Head of caudate nucleus (tissue), 42 donors: ENCODE measurements at places on chromosomes 12 and 14.

- no peak for DNase-seq
Observed at GRCh38 chr14:102392506-102392905, 29.8 kb downstream of the TECPR2 start.

DNA sequence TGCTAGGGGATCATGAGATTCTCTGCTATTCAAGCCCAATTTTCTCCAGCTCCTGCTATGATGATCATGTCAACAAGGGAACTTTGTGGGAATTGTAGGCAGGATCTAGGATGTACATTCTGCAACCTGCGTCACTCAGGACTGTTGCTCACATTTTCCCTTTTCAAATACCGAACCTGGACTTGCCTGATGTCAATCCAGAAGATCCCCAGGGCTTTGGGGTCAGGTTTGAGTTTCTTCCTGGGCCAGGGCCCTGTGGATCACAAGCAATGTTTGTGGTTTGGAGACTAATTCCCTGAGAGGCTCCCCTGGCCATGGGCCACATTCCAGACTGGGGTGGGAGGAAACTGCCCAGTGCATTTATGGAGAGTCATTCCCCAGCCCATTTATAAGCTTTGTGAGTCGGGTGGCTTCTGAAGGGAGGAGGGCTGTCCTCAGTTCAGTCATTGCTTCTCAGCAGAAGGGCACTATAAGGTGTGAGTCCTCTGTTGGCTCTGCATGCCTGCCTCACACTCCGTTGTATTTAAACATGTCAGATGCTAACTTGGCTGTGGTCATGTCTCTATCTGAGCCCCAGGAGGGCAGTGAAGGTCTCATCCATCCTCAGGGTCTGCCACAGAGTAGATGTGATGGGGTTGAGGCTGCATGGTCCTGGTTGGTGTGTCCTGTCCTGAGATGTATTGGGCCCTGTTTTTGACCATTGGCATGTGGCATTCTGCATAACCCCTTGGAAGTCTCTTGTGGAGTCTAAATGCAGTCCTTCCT is 6.5 kb downstream of the KRT86 start:
- DNase-seq, result no peak

- DNase-seq, result no peak
Observed at GRCh38 chr14:75059642-75060041, 4.2 kb downstream of the ACYP1 start.

DNA sequence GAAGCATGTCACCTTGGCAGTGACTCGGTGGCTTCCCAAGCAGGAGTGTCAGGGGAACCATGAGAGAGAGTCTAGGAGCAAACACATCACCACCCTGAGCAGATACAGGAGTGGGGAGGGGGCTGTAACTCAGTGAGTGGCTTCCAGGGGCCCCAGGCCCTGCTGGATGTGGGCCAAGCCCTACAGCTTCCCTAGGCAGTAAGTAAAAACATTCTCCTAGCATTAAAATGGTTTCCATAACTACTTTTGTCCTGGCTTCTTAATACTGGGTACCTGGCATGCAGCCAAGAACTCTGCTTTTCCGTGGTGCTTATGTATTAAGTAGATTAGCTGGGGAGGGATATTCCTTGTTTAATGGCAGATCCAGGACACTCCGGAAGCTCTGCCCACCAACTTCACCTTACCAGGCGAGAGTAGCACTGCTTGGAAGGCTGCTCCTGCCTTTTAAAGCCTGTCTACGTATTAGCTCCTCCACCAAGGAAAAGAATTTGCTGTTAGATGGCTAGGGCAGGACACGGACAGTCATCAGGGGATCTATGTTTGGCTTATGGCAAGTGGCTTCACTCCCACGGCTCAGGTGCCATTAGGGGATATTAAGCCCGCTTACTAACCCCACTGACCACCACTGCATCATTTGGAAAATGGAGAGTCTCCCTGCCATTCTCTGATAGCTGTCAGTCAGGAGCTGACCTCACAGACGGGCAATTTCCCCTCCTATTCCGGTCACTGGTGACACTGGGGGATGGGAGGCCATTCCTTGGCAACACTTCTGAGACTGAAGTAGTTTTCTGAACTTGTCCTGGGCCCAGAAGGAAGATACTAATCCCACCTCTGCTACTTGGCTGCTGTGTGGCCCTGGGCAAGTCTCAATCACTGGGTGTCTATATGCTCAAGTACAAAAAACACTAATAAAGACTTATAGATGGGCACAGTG is 22.8 kb downstream of the OTUB2 start:
- DNase-seq, result no peak

DNA sequence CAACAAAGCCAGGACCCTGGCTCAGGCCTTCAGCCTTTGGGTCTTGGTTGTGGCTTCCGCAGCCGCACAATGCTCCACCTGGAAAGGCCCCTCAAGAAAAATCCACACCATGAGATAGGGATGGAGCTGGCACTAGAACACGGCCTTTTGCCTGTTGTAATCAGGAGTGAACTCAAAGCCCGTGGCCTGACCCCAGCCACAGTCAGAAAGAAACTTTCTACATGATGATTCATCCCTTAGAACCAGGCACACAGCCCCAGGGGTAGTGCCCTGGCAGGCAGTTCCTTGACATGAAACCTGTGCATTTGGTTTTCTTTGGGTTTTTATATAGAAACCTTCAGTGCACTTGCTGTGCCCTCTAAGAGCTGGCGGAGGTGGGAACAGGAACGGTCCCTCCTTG is 5.1 kb downstream of the CLMN start:
- DNase-seq, result no peak

- DNase-seq, result no peak
Observed at GRCh38 chr14:54487771-54488170, 1.0 kb downstream of the GMFB start.

GRCh38 chr12:52519387-52519703 is 849 bp downstream of the KRT5 start:
- DNase-seq, result no peak

DNA sequence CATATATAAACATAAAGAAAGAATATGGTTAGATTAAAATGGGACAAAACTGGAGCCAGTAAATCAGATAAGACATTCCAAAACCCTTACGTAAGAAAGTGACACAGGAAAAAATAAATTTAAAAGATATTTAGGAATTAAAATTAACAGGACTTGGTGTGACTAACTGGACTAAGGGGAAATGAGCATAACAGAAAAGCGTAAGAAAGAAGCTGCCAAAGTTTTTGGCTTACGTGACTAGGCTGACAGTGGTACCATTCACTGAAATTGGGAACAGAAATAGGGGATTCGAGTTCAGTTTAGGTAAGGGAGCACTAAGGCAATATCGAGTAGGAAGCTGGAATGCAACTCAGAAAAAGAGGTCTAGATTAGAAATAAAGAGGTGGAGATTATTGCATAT is 7.8 kb downstream of the CDK17 start:
- no peak for DNase-seq

GRCh38 chr12:88665071-88665470 is 84.8 kb upstream of the KITLG start:
- DNase-seq, result no peak

DNA sequence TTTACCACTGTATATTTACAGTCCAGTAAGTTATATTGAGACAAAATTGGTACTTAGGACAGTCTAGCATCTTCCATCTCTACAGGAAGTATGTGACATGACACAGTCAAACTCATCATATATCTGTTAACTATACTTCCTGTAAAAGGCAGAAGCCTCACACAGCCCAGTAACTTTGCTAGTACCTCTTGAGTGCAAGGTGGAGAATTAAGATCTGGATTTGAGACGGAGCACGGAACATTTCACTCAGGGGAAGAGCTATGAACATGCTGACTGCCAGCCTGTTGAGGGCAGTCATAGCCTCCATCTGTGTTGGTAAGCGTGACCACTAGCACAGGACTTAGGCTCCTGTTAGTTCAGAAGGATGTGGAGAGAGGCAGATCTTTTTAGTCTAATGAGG is 333.7 kb upstream of the OR4E1 start:
- DNase-seq, result no peak

DNA sequence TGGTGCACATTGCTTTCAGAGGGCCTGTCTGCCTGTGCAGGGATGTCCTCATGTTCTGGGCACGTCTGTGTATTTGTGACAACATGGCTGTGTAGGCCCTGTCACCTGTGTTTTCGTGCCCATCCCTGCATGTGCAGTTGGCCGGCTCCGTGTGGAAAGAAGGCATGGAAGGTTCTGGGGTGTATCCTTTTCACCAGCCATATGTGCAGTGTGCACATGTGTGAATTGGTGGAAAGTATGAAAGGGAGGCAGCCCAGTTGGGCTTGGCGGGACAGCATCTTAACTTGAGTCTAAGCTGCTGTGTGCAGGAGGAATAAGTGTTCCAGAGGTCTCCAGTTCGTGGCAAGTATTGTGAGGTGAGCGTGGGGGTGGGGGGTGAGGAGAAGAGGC is 669 bp downstream of the TSPAN11 start:
- DNase-seq, result no peak

DNA sequence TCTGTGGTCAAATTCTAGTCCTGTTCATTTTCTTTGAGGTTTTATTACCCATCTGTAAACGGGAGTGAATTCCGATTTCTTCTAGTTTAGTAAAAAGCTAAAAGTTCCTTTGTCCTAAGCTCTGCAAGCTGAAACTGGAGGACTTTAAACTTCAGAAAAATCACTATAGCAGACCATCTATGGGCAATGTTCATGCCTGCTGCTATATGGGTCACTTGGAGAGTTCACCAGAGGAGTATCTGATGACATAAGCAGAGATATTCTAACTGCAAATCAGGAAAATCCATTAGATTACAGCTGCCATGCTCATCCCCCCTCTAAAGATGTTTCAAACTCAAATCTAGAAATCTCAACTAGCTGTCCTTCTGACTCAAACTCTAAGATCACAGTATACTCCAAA is 193.0 kb upstream of the RTL1 start:
- no peak for DNase-seq

- no peak for DNase-seq
Observed at GRCh38 chr14:23432946-23433345, 2.5 kb downstream of the MYH7 start.

DNA sequence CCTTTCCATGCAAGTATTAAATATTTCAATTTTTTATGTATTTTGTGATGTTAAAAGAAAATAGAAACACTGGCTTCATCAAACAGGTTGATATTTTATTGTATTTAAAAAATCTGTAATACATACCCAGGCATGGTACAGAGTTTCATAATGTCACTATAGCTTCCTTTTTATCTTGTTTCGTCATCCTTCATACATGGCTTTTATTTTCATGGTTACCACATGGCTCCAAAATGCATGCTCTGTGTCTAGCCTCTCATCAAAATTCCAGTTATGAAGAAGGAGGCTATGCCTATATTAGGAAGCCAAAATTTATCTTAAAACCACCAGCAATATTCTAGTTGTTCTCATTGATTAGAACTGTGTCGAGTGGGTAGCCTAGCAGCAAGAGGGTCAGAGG is 464.8 kb downstream of the BTG1 start:
- no peak for DNase-seq

GRCh38 chr12:11798856-11799501 is 149.5 kb downstream of the ETV6 start:
- DNase-seq, result no peak

DNA sequence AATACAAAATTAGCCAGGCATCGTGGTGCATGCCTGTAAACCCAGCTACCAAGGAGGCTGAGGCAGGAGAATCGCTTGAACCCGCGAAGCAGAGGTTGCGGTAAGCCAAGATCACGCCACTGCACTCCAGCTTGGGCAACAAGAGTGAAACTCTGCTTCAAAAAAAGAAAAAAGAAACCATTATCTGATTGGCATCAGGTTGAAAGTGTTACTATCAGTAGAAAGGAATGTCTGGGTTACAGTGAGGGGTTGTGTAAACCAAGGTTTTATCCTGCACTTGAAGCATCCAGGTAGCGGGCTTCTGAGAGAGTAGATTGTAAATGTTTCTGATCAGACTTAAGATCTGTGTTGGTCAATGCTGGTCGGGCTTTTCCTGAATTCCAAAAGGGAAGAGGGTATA is 14.1 kb upstream of the OXA1L start:
- no peak for DNase-seq

GRCh38 chr12:131009595-131010395 is 56.1 kb downstream of the ADGRD1 start:
- DNase-seq, result no peak

GRCh38 chr12:84785951-84786350 is 126.6 kb downstream of the SLC6A15 start:
- DNase-seq, result no peak

- DNase-seq, result peak; percentile 87
Observed at GRCh38 chr12:116533343-116534251, 25.6 kb upstream of the MAP1LC3B2 start.
